MCF 10A (cell line): ENCODE measurements at places on chromosomes 5 and 9. TPM values are rescaled to one million over a fixed set of nuclear protein-coding genes. Genes with fewer than 3 reads are reported as not detected.

- no peak for DNase-seq
Measured at GRCh38 chr5:6686915-6687409, 26.3 kb upstream of the TENT4A start.

- no peak for DNase-seq
Measured at GRCh38 chr5:6714226-6715041, 1.2 kb downstream of the TENT4A start.

DNA sequence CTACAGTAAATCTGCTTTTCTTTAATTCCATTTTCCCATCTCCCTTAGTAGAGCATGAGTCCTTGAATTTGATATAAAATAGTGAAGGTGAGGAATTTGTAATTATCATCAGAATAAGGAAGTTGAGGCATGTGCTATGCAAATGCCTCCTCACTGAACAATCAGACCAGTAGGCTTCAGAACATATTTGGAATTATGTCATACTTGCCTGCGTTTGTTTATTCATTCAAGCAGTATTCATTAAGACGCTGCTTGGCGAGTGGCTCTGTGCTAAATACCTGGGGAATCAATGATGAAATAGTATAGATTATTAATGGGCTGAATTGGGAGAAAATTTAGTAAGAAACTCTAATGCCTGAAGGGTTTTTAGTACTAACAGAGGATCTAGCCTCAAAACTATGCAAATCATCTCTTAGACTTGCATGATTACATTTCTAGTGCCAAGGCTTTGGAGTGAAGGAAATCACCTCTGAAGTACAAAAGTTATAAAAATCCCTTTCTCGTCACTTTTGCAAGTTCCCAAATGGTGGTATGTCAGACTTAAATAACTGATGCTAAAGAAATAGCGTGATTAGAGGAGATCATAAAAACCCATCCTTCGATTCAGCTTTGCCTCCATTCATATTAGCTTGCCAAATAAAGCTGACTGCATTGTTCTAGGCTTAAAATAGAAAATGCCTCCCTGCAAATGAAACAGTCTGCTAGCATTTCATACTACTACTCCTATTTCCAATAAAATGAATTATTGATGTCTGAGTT, 141.7 kb downstream of the PCSK5 start:
- DNase-seq = no peak

DNA sequence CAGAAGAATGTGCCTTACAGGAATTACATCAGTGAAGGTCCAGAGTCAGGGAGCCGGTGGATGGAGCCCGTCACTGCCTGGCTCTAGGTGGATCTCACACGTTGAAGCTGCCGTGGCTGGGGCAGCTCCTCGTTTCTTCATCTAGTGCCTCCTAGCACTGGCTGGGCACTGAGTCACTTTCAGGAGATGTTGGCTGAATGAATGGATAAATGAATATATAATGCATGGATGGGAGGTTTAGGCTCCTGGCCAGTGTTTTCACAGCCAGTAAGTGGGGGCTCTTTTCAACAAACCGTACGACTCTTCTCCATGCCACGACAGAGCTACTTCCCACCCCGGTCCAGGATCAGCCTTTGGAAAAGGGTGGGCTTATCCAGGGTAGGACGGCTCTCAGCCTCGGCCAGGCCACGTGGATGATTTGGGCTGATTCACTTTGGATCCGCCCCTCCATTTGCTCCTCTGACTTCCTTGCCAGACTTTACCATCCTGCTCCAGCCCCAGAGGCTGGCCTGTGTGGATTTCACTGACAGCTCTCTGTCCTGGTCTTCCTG, 1.3 kb upstream of the SH3PXD2B start:
- peak; percentile 55 for DNase-seq

DNA sequence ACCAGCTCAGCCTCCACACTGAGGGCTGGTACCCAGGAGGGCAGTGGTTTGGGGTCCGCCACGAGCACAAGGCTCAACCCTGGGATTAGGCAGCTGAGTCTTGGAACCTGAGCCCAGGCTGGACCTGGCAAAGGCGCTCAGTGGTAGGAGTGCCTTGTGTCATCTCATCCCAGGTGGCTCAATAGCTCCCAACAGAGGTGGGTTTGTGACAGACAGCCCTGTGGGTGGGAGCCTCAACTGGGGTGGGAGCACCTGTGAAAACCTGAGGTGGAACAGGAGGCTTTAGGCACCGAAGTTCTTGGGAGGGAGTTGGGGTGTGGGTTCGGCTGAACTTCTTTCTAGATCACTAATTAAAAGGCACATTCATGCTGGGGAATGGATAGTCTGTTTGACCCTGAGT, 35.2 kb upstream of the SMU1 start:
- DNase-seq = no peak

- no peak for DNase-seq
Measured at GRCh38 chr5:135584276-135584675, 5.5 kb upstream of the CXCL14 start.

DNA sequence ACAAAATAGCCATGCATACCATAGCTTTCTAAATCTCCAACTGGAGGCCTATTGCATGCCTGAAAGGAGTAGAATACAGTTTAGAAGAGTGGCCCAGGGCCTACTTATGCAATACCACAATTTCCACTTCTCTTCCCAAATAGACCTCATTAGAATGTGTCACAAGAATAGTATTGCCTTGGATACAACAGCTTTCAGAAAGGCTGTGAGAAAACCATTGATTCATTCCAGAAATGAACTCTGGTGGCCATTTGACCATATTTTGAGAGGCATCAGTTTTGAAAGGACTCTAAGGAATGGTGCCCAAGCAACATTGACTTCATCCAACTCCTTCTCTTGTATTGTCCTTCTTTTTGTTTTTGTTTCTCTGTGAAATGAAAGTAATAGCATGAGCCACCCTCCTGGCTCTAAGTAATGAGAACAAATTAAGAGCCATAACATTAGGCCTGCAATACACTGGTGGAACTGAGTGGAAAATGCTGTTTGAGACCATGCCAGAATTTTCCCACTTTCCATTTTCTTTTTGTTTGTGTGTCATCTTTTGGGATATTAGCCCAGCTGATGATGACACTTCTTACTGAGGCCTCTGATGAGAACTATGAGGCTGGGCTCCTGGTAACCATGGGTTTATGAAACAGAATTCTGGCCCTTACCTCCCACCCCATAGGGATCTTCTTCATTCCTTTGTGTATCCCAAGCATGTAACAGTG, 90.2 kb downstream of the TMEM174 start:
- no peak for DNase-seq

- DNase-seq = peak; percentile 98
Measured at GRCh38 chr9:91197232-91198181, 164.2 kb downstream of the AUH start.

DNA sequence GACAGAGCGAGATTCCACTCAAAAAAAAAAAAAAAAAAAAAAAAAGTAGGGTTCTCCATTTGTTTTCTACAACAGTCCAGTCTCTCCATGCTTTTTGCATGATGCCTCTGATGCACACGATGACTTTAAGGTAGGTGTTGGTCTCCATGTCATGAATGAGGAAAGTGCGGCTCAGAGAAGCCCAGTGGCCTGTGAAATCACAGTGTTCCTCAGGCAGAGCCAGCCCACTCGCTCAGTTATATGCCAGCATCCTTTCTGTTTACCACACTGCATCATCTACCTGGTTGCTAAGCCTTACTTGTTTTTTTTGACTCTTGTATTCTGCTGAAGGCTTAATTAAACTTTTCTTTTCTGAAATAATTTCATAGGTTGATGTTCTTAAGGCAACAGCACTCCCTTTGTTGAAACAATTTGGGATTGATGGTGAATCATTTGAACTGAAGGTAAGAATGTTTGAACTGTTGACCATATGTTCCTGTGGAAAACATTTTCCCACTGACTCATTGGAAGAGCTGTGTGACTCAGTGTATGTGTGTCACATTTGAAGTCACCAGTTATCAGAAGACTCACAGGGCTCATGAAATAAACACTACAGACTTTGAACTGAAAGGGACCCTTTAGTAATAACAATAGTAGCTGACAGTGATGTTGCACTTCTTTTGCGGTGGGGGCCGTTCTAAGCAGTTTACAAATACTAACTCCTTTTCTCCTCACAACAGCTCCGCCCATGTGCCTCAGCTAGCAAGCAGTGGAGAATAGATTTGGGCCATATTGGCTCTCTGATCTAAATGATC, 40.2 kb downstream of the RCL1 start:
- peak; percentile 91 for DNase-seq

DNA sequence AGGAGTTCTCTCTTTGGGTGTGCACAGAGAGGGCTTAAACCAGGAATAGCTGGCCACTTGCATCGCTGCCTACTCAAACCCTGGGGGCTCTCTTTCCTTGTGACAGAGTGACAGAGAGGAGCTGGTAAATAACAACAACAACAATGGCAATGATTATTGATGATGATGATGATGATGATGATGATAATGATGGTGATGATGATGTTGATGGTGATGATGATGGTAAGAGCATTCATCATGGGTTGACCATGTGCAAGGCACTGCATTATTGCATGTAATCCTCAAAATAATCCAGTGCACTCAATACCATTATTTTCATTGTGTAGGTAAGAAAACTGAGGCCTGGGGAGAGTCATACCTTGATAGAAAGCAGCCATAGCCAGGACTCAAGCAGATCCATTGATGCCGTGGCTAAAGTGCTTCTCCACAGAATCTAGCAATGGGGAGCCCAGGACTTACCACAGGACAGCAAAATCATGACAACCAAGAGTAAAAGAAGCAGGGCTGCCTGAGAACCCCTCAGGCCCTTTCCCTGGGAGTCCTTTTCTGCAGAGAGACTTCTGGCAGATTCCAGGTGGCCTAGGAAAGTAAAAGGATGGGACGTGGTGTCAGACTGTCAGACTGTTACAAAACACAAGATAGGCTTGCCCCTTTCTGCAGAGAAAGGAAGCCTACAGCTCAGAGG, 4.8 kb downstream of the FOXI1 start:
- no peak for DNase-seq

DNA sequence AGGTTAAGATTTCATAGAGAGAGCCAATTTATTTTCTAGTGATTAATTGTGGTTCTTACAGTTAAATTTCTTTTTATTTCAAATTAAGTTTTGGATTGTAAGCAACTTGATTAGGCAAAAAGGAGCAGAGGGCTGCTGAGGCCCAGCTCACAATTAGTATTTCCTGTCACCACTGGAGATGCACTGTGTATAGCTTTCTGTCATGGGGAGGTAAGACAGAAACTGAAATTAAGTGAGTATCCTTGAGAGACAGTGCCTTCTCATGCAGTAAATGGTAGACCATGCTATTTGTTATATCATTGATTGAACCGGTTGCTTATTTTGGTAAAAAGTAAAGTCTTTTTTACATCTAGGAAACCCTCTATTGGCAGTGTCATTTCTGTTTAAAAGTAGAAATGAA, 190.7 kb downstream of the CCDC171 start:
- DNase-seq = no peak

GRCh38 chr5:159453209-159453608, 122.9 kb upstream of the IL12B start:
- no peak for DNase-seq

DNA sequence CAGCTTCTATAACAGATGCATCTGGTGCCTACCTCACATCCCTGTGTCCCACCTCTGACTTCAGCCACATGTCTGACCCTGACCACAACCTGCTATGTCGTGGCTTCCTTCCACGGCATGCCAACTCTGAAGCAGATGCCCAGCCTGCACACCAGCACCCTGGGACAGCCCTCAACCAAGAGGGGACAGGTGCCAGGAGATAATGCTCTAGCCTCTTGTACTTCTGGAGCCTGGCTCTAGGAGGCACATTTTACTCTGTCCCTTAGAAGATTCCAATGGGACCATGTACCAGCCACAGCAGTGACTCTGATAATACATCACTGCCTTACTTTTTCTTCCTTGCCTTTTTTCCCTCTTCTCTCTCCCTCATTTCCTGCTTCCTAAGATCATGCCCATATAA, 51.4 kb downstream of the EBF1 start:
- no peak for DNase-seq

DNA sequence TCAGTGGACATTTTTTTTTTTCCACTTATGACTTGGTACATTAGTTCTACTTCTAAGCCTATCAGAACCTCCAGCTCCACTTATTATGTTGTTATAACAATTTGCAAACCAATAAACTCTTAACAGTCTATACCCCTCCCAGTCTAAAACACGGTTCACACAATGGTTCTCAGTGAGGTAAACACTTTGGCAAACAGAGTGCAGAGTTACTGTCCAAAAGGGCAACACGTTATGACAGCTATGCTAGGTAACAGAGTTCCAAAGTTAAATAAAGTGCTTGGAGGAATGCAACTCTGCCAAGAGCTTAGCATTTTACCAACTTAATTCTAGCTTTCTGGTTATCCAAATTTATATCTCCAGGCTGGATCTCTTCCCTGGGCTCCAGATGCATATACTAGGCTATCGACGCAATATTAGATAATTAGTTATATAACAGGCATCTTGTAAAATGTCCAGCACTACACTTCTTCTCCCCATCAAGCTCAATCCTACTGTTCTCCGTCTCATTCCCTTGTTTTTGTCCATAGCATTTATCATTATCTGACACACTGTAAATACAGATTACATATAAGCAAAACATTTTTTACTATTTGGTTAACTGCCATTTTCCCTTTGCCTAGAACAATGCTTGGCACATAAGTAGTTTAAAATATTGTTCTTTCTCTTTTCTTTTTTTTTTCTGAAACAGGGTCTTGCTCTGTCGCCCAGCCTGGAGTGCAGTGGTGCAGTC, 14.3 kb downstream of the FNBP1 start:
- no peak for DNase-seq

DNA sequence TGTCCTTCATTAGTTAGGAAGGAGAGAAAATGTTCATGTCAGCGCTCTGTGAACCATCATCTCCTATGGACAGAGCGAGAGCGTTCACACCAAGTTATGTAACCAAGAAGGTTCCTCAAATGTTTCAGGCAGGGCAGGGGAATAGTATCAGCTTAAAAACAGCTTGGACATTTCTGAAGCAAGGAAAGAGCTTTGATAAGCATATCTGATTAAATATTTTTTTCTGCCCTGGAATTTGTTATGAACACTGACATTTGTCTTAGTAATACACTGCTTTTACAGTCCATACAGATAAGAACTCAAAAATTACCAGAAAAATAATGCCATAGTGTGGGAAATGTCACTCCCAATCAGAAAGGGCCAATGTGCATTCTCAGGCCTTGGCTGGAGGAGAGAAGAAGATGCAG, 66.3 kb upstream of the LIFR start:
- DNase-seq = no peak

DNA sequence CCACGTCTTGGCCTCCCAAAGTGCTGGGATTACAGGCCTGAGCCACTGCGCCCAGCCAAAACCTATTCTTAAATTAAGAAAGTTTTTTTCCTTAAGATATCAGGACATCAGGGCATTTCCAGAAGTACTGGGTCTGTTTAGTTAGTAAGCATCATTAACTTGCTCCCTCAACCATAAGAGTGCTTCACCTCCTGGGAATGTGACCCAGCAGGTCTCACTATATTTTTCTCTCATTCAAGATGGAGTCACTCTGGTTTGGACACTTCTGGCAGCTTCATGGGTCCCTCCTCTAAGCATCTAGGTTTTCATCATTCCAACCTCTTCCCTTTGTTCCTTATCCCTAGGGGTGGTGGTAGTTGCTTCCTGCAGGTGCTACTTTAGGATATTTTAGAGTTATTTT, 10.3 kb upstream of the BRD3OS start:
- DNase-seq = no peak

GRCh38 chr5:95927927-95928723, 33.5 kb downstream of the ELL2 start:
- DNase-seq = no peak

TRUB2 gene
- total RNA-seq = 36.1 and 37.6 TPM in 2 replicates

MCIDAS gene
- total RNA-seq = 1.8 TPM in 2 replicates

WDR31 gene
- 2.3 and 2.9 TPM in 2 replicates for total RNA-seq

SKIC3 gene
- total RNA-seq = 97.2 and 105 TPM in 2 replicates

FIBCD1 gene
- 1.6 and 2.8 TPM in 2 replicates for total RNA-seq

ZNF883 gene
- 0.51 and 0.59 TPM in 2 replicates for total RNA-seq

PCA3 gene
- total RNA-seq = not detected in 2 replicates

SCGB3A2 gene
- total RNA-seq = not detected in 2 replicates

SPATA31C1 gene
- not detected in 2 replicates for total RNA-seq

LHX3 gene
- 0.22 and 0.26 TPM in 2 replicates for total RNA-seq
